Putamen (tissue), 1 donor: ENCODE measurements at places on chromosomes 1 and 21.
A peak's percentile ranks its signal among the peaks of the same experiment; 100 is the strongest.

DNA sequence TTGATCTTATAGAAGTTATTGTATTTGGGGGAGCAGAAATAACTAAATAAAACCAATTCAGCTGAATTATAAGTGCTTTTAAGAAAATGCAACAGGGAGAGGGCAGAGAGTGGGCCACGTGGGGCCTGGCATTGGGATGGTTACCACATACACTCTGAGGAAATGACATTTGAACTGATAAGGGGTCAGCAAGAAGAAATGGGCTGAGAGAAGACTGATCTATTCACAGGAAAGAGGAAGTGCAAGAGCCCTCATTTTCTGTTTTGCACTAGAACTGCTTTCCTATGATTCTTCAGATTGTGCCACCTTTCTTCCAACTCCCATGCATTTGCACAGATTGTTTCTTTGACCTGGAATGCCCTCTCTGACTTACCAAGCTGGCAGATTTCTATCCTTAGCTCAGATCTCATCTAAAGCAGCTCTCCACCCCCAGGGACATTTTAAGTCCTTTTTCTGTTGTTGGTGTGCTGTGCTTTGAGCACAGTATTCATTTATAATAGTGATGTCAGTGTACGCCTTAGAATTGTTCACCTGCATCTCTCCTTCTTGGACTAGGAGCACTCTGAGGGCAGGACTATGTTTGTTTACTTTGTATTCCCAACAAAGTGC, 115.9 kb downstream of the FGGY start:
- DNase-seq: no peak

- DNase-seq: no peak
These were observed 36.0 kb downstream of the CAPN2 start for GRCh38 chr1:223748405-223748772.

GRCh38 chr1:33377013-33377412, 53.9 kb downstream of the PHC2 start:
- no peak for DNase-seq

DNA sequence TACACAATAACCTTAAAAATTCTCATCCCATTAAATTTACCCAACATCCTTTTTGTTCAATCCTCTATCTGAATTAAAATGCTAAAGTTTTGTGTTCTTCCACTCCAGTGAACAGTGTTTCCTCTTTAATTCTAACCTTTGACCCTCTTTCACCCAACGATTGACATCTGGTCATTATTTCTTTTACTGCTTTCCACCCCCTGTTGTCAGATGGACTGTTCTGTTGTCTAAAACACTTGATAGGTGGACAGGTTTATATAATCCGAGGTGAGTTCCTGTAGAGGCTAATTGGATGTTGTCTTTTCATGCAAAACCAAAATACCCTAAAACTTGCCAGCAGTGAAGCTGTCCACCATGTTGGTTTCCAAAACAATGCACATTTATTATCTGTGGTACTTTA, 73.4 kb upstream of the SERTAD4 start:
- no peak for DNase-seq

- DNase-seq: no peak
These were observed 52.6 kb upstream of the RALGPS2 start for GRCh38 chr1:178672434-178672833.

GRCh38 chr1:12049616-12050015, 13.5 kb upstream of the TNFRSF8 start:
- DNase-seq: no peak

DNA sequence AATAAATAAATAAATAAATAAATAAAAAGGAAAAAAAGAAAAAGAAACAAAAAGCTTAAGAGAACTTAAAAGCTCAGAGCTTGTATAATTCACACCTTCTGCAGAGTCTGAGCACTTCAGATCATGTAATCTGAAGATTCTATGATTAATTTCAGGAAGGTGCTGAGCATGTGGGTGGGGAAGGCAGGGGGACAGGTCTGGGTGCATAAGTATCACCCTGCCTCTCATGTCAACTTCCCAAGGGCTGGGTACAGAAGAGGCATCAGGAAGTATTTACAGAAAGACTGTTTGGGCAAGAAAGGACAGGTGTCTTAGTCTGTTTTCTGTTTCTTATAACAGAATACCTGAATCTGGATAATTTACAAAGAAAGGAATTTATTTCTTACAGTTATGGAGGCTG, 20.4 kb upstream of the PADI2 start:
- no peak for DNase-seq

DNA sequence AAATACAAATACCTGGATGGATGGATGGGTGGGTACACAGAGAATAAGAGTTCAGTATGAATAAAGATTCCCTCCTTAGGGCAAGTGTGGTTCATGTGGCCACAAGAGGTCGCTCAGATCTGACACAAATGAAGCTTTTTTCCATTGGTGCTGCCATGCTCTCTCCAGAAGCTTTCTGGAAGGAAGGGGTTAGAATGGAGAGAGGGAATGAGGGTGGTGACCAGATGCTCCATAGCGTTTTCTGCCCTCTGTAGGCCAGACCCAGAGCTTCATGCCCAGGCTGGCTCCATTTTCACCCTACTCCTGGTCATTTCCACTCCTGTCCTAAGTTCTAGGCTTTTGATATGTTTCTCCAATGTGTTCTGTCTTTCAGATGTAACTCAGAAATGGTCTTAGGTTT, 3.3 kb upstream of the FCRL6 start:
- peak; percentile 50 for DNase-seq

GRCh38 chr1:178086294-178086693, 7.6 kb upstream of the RASAL2 start:
- no peak for DNase-seq

DNA sequence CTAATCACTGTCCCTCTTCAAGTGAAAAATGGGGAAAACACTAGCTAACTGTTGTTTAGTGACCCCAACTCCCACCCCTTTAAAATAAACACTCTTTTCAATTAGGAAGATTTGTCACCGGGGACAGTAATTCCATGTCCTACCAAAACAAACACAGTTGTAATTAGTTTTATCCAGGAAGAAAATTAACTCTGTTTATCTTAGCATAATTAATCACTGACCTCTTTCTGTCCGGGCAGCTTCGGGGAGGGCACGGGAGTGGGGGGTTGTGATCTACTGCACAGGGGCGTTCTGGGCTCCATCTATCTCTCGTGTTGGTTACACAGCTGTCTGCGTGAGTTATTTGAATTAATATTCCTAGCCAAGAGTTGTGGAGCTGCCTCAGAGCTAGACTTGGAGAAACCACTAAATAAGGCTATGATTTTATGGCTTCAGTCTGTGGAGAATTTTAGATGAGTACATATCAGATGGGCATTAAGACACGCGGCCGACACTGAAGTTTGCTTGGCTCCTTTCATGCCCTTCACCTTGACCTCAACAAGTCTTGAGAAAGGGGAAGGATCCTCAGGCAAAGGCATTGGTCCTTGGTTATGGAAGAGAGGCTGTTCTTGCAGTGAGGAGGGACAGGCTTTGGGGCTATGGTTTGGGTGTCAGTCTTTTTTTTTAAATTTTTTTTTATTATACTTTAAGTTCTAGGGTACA, 102.0 kb upstream of the TRABD2B start:
- DNase-seq: no peak

DNA sequence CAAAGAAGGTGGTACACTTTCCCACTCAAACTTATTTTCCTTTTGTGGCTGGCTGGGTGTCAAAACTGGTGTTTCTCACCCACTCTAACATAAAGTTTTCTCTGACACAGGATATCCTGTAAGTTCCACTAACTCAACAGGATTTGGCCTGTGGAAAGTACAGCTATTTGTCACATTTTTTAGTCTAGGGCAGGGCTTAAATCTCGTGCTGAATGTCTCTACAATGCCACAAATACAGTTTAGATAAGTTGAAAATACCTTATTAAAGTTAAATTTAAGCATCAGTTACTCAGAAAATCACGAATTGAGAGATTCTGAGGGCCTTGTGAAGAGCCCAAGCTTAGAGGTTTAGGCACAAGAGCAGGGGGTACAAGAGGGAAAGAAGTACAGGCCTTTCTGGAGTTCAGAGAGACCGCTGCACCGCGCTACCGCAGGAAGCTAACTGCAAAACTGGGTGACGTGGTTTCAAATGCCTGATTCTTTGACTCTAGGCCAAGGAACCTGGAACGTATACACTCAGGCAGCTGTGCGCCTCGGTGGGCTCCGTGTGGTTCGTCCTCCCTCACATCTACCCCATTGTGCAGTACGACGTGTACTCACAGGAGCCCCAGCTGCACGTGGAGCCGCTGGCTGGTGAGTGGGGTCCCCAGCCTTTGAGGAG, 23.4 kb upstream of the PWP2 start:
- DNase-seq: no peak

DNA sequence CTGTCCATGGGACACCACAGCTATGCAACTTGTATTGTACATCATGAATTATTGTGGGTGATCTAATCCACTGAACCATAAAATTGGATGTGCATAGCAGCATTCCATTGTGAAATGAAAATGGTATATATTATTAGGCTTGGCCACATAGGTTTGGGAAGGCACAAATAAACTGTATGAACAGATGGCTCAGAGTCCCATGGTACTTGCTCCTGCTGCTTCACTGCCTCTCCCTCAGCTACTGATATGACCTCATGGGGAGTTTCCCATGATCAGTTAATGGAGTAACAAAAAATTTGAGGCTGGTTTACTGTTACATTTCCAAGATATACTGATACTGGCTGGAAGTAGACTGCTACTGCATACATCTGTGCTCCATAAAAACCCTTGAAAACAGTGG, 152.7 kb upstream of the NEGR1 start:
- DNase-seq: no peak

GRCh38 chr1:215595231-215595630, 28.1 kb downstream of the KCTD3 start:
- DNase-seq: no peak

- DNase-seq: no peak
These were observed 50.8 kb downstream of the TOMM20 start for GRCh38 chr1:235077571-235078479.

GRCh38 chr1:73800376-73800775, 397.6 kb downstream of the LRRIQ3 start:
- no peak for DNase-seq

GRCh38 chr21:40881767-40882166, 34.8 kb upstream of the DSCAM start:
- DNase-seq: no peak

GRCh38 chr1:174032671-174033222, 10.6 kb upstream of the RC3H1 start:
- no peak for DNase-seq

- DNase-seq: no peak
These were observed 12.6 kb upstream of the BARHL2 start for GRCh38 chr1:90729504-90730242.

- DNase-seq: no peak
These were observed 10.5 kb downstream of the ATP1B1 start for GRCh38 chr1:169117014-169117413.

DNA sequence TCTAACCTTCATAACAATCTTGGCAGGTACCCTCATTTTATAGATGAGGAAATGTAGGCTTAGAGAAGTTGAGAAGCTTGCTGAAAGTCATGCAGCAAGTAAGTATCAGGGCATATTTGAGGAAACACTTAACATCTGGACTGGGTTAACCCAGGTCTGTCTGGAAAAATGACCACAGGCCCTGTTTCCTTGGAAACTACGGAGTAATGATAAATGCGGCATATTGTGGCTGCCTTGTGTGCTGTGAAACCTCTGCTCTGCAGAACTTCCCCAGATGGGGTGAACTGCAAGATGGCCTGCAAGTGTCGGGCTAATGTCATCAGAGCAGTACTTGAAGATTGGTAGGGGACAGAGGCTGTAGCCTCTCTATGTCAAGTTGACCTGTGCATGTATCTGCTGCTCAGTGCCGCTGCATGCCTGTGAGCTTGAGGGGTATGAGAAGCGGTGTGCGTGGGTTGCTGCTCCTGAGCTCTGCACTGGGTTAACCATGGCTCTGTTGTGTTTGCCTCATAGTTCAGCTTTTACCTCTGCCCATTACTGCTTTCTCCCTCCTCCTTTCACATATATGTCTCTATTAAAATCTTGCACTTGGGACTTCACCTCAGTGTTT, 83.1 kb downstream of the WDR3 start:
- no peak for DNase-seq

DNA sequence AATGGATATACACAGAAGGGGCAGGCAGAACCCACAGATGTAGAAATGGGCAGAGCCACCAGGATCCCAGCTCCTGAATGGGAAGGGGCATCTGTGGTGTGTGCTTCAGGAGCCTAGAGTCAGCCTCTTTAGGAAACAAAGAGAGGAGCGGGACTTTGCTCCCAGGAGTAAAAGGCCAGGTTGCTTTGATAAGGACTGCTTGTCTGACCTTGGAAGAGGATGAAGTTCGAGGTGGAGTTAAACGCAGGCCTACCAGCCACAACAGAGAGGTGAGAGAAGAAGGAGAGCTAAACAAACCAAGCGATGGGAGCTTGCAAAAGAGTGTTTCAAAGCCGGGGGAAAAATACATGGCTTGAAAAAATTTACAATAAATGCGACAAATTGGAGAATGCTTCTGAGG, 49.9 kb upstream of the TMPRSS2 start:
- DNase-seq: no peak

- no peak for DNase-seq
These were observed 77.4 kb upstream of the BTG3 start for GRCh38 chr21:17690078-17690494.

DNA sequence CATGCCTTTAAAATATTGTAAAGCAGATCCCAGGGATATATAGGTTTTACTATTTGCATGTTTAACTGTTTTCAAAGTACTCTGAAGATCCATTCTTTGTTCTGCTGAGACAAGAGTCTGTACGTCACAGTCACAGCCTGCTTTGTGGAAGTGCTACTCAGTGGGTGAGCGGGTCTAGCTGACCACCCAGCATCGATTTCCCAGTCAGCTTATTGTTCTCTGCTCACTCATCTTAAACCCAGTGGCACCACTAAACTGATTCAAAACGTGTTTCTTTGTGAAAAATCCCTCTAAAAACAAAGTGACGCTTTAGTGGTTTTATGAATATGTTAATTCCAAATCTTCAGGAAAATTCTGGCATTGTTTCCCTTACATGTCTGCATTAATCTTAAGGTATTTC, 12.4 kb downstream of the PLPP3 start:
- no peak for DNase-seq

DNA sequence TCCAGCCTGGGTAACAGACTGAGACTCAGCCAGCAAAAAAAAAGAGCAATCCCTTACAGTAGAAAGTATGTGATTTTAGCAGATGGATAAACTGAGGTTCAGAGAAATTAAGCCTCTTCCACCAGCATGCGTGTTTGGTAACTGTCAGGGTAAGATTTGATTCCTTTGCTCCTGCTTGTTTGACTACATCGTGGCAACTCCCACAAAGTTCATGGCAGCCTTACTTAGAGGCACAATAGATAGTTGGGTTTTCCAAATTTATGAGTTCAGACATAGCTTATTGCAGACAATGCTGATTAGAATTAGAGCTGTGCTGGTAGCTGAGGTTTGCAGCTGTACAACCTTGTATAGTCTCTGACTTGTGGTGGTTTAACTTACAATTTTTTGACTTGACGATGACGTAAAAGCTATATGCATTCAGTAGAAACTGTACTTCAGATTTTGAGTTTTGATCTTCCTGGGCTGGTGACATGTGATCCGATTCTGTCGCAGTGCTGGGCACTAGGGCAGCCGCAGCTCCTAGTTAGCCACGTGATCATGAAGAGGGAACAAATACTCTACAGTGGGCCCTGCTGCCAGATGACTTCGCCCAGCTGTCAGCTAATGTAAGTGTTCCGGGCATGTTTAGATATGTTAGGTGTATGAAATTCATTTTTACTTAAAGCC, 167.8 kb downstream of the DHRS3 start:
- DNase-seq: peak; percentile 55
